ENCODE measurements at places on chromosomes 1 and 21.

DNA sequence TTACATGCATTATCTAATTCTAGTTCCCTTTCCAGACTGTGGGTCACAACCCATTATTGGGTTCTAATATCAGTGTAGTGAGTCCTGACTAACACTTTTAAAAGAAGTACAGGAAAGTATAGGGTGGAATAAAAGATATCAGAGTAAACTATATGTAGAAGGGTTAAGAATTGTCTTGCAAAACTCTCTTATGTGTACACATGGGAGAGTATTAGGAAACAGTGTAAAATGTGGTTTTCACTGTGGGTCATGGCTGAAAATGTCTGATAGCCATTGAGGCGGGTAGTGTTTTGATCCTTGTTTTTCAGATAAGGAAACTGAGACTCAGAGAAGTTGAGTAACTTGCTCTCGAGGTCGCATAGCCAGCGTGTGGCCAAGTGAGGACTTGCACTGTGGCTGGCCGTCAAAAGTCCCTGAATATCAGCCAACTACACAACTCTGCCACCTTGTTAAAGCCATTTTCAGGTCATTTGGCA lies 18.5 kb upstream of the MTARC1 start:
- DNase-seq, result no peak

GRCh38 chr21:33299181-33299752 lies 25.5 kb upstream of the IFNAR1 start:
- no peak for DNase-seq

DNA sequence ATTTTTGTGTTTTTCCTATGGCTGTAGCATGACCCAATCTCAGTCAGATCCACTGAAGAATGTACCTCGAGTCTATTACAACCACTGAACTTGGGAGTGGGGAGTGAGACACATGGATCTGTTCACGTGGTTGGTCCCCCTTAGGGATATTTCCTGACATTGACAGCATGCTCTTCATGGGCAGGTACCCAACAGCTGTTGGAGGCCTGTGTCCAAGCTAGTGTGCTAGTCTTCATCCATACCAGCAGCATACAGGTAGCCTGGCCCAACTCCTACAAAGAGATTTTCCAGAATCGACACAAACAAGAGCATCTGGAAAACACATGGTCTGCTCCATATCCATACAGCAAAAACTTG lies 34.2 kb upstream of the HSD3B1 start:
- no peak for DNase-seq

GRCh38 chr1:110465038-110465813 lies 14.3 kb downstream of the PROK1 start:
- DNase-seq, result no peak

DNA sequence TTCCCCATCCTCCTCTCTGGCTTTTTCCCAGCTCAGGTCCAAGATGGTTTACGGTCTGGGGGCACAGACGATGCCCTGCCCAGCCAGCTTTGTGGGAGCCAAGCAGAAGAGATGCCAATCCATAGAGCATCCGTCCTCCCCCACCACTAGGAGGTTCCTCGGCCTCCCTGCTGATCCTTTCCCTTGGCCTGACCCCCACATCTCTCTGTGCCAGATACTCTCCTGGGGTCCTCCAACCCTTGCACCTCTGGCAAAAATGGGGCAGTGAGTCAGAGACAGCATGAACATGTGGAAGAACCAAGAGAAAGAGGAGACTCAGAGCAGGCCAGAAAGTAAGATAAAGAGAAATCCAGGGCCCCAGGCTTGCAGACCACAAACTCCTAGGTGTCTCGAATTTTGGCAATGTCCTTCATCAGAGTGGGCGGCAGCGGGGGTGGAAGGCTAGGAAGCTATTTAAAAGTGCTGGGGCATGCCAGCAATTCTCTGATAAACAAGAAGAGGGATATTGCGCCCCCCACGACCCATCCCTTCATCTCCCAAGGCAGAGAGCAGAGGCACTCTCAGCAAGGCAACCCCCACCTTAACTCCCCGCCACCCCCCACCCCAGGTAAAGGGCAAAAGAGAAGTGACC lies 11.4 kb downstream of the BLACAT1 start:
- no peak for DNase-seq

DNA sequence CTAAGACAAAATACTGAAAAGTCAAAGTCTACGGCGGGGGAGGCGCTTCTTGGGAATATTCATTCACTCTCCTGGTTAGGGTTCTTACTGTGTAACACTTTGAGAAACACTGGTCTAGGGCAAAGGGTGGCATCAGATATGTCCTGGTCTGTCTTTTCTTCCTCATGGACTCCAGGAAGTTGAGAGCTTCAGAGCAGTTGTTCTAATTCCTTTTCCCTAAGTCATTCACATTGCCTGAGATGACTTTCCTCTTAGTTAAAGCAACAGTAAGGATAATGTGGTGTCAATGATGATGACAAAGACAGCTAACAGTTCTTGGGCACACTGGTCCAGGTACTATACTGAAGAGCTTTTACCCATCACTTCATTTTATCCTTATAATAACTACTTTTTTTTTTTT lies 27.0 kb downstream of the FGGY start:
- DNase-seq, result no peak

DNA sequence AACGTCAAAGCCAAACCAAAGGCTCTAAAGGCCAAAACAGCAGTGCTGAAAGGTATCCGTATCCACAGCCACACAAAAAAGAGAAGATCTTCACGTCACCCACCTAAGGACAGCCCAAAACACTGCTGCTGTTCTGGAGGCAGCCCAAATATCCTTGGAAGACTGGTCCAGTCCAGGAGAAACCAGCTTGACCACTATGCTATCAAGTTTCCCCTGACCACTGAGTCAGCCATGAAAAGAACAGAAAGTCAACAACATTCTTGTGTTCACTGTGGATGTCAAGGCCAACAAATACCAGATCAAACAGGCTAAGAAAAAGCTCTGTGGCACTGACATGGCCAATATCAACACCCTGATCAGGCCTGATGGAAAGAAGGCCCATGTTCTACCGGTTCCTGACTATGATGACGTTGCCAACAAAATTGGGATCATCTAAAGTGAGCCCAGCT lies 32.1 kb downstream of the ARID4B start:
- DNase-seq, result no peak

DNA sequence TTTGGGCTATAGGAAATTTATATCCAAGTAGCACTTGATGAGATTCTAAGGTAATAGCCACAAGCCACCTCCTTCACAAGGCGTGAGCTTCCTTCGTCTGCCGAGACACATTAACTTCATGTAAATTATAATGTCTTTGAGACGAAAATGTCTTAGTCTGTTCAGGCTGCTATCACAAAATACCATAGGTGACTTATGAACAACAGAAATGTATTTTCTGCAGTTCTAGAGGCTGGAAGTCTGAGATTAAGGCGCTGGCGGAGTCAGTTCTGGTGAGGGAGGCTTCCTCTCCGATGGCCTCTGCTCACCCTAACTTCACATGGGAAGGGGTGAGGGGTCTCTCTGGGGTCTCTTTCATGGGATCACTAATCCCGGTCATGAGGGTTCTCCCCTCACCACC lies 133.0 kb downstream of the ETS2 start:
- no peak for DNase-seq

GRCh38 chr1:116854403-116854690 lies 55.4 kb upstream of the PTGFRN start:
- no peak for DNase-seq

DNA sequence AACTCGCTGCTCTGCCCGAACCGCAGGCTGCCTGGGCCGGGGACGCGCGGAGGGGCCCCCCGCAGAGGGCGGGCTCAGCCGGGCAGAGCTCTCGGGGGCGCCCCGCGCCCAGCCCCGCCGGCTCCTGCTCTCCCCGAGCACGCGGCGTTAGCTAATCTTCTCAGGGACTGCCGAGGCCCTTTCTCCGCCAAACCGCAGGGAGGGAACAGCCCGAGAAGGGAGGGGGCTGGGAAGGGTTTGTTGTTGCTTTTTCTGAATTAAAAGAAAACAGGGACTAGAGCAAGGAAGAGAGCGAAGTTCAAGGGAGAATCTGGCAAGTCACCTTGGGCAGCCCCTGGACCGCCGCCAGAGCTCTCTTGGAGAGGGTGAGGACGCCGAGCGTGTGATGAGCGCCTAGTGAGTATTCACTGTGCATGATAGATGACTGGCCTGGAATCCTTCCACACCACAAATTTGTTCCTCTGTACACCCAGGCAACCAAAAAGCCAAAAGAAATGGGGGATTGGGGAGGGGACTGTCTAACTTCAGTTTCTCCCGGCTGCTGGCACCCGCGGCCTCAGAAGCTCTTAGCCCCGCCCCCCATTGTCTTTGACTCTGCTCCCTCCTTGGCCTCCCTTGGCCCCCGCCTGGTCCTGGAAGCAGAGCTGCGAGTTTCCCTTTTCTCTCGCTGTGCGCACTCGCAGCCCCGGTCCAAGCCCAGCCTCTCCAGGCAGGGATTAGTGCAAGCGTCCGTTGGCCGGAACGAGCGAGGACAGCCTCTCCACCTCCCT lies 19.7 kb upstream of the LMX1A start:
- DNase-seq, result no peak

DNA sequence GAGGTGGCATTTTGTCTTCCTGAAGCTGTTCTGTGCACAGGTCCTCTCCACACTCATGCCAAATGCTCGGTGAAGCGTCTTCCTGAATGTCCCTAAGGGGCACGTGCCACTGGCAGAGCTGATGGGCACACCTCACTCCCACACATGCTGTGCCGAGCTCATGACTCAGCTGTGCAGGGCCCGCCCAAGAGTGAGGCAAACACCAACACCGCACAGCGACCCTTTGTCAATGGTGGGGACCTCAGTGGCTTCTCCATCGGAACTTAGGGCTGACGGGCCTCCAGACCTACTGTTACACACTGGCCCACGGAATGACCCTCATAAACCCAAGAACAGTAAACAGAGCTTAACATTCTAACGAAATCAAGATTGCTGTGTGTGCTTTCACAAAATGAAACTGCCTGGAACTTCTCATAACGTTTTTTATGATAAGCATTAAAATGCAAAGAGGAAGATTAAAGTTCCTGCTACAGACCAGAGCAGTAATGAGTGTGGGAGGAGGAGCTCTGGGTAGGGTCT lies 89.3 kb downstream of the SIM2 start:
- no peak for DNase-seq

DNA sequence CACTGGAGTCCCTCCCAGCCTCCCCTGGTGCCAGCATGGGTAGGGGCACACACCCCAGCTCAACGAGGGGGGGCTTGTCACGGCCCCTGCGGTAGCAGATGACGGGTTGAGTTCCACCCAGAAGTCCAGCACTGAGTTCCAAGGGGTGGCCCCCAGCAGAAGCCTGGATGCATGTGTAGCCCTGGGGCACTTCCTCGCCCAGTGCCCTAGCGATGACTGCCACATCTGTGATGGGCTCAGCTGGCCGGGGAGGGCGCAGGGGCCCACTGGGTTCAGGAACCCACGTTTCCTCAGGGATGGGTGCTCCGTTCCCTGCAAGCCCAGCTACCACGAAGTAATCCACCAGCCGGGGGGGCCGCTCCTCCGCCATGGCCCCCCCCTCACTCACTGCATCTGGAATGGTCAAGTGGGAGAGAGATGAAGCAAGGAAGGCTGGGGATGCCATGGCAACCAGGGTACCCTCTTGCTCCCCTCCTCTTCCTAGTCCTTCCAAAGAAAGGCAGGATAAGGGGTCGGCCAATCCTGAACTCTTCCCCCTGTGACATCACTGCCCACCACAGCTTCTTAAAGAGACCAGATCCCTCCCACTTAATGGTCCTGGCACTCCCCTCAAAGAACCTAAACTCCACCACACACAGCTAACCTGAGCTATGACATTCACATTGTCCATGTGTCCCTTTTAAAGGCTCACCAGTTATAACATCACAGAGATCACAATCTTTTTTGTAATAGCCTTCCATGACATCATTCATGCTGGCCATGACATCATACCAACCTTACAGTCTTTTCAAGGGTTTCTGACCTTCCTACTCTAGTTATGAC lies 2.3 kb downstream of the DENND4B start:
- no peak for DNase-seq

DNA sequence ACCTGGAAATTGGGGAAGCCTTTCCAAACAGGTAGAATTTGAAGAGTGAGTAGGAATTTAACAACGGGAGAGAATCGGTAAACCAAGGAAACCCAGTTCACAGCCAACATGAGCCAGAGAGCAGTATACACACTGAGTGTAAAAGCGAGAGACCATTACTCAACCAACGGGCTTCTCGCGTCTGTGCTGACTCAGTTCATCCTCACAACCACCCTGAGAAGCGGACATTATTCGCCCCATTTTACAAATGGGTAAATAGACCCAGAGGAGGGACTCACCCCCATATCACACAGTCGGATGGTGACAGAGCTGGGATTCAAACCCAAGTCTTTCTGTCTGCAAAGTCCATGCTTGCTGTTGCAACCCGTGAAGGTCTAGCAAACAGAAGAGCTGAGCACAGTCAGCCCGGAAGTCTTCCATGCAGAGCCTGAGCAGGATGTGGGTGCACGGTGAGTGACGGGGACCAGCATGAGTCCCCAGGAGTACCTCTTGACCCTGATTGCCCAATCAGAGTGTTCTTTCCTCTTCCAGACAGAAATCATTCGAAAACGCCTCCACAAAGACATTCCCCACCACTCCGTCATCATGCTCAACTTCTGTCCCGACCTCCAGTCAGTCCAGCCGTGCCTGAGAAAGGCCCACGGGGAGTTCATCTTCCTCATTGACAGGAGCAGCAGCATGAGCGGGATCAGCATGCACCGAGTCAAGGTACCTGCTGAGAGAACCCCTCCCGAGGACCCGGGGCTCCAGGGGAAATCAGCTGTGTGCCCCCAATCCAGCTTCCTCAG lies 32.3 kb downstream of the VWA5B1 start:
- DNase-seq, result no peak

GRCh38 chr1:10692401-10693021 lies 103.9 kb downstream of the CASZ1 start:
- DNase-seq, result peak; percentile 24

GRCh38 chr1:39575191-39576015 lies 1.2 kb downstream of the PABPC4 start:
- no peak for DNase-seq

DNA sequence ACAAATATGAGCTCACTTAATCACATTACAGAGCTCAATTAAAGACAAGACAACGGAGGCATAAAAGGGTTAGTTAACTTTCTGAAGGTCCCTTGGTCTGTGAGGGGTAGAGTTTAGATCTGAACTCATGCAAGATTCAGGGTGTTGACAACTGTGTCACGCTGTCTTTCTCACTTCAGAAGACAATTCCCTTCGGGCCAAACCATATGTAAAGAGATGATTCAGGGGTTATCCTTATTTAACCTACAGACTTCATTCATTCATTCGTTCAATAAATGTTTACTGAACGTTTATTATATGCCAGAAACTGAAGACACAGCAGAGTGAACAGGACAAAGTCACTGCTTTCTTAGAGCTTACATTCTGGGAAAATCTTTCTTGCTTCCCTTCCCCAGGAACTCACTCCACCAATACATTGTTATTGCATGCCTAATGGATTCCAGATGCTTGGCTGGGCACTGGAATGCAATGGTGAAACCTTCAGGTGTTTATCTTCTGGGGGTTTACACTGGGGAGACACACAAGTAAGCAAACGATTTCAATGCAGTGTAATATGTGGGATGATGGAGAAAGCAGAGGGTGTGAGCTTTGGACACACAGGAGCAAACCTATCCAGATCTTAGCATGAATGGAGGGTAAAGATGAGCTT lies 6.4 kb downstream of the XCL1 start:
- no peak for DNase-seq

DNA sequence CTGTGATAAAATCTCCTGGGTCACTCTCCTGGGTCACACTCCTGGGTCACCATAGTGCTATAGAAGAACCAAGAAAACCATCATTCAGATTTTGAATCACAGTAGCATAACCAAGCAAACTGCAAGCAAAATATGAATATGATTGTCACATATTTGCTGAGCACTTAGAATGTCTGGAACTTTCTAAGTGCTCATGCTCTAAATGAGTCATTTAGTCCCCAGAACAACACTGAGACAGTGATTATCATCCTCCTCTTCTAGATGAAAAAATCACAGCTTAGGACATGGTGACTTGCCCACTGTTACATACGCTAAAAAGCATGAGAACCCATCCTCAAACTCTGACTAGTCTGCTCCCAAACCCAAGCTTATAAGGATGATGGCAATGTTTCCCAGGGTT lies 39.5 kb upstream of the DDAH1 start:
- DNase-seq, result no peak
